ENCODE measurements at places on chromosomes 12 and 14. TPM values are rescaled to one million over a fixed set of nuclear protein-coding genes. Genes with fewer than 3 reads are reported as not detected.

The RHOJ gene
- total RNA-seq, result 1.3 TPM

DNA sequence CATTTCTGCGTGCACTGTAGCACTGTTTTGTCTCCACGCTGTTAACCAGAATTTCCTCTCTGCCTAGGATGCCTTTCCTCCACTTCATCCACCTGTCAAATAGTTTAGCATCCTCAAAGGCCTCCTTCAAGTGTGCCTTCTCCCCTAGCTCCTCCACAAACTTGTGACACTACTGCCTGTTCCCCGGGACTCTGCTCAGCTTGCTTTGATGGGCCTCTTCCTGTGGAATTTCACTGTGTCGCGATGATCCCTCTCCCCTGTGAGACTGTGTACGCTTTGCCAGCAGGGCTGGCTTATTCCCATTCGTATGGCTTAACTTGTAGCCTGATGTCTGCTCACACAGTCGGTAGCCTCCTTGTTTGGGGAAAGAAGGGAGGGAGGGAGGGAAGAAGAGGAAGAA lies 426.8 kb downstream of the VRK1 start:
- DNase-seq, result no peak

The PRB2 gene
- not detected for total RNA-seq

GRCh38 chr14:102049258-102050025 lies 37.4 kb downstream of the HSP90AA1 start:
- no peak for DNase-seq

The ASCL1 gene
- not detected for total RNA-seq

- DNase-seq, result no peak
Observed at GRCh38 chr14:45364565-45365156, 111.7 kb upstream of the MIS18BP1 start.

DNA sequence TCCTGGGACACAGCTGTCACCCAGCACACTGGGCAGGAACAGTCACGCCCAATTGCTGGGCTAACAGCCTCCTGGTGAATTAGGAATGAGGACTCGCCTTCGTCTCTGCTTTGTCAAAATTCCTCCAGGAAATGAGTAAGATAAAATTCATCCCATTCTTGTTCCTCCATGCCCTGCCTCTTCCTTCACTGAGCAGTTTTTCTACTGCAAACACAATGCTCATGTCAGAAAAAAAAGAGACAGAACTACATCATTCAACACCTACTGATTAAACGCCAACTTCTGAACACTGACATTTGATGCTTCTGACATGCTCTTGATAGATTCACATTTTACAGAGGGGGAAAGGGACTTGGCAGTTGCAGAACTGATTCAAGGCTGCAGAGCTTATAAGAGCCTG lies 37.5 kb upstream of the DTX1 start:
- no peak for DNase-seq

DNA sequence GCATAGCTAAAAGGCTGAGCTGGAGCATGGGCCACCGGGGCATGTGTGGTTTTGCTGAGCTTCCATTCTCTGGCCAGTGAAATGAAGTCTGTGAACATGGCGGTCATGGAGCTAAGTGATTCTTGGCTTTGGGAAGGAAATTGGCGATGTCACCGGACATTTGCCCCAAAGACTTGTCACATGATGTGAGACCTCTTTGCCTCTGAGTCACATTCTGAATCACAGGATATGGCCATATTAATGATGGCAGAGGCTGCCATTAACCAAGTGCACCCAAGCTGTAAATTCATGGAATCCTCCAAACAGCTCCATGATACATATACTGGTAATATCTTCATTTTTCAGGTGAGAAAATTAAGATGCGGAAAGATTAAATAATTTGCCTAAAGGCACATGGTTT lies 27.4 kb upstream of the BATF start:
- DNase-seq, result no peak

The TAPBPL gene
- 20.5 TPM for total RNA-seq

All from H4 (cell line).